ENCODE measurements at places on chromosomes 2 and 18.

- DNase-seq: no peak
Measured at GRCh38 chr2:105671156-105671555, 73.6 kb upstream of the NCK2 start.

DNA sequence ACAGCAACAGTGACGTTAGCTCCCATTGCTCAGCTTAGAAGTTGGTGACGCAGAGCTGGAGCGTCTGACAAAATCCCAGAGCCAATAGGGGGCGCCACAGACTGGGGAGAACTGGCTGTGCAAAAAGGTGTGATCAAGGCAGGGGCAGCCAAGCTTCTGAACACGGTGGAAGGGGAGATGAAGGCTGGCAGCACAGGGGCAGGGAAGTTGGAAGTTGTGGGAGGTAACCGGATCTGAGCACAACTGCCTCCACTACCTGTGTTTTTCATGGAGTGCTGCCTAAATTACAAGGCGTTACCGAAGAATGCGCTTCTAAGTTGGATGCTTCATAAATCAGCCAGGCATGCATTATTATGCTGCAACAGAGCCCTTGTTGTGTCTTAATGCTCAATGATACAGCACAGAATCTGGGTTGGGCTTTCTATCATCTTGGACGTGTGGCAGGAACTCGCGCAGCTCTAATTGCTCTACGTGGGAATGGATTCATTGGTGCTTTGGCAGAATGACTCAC is 370.0 kb downstream of the SLC4A3 start:
- peak; percentile 59 for DNase-seq

- no peak for DNase-seq
Measured at GRCh38 chr2:128435576-128436478, 117.2 kb upstream of the HS6ST1 start.

DNA sequence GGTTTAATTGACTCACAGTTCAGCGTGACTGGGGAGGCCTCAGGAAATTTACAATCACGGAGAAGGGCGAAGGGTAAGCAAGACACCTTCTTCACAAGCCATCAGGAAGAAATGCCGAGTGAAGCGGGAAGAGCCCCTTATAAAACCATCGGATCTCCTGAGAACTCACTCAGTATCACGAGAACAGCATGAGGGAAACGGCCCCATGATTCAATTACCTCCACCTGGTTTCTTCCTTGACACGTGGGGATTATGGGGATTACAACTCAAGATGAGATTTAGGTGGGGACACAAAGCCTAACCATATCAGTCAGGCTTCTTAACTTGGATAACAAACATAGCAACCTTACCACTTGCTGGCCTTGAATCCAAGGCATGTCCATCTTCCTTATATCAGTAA is 289.0 kb upstream of the STON1 start:
- DNase-seq: no peak

DNA sequence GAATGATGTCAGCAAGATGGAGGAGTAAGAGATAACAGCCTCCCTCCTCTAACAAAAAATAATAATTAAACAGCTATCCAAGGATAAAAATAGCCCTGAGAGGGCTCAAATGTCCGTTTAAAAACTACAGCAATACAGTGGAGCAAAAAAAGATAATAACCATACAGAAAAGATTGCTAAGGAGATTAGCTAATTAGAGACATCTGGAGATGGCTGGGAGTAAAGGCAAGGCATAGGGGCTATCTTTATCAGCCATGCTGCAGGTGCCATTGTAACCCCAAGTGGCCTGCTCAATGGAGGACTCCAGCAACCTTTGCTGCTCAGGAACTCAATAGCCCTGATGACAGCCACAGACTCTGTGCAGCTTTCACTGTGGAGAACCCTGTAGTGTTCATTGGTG is 42.7 kb downstream of the MDH1 start:
- DNase-seq: no peak

DNA sequence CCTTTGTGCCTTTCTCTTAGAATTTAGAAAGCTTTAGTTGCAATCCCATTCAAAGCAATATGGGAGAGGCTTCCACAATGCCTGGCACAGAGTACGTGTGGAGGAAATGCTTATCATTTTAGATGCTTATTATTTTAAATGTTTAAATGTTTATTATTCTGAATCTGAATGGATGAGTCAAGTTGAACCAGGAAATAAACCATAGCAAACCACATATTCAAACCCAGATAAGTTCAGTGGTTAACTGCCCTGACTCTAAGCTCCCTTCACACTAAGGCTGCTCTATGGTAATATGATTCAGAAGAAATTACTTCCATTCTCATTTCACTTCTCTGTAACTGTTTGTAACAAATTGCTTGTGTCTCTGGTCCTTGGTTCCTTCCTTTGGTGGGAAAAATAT is 5.2 kb upstream of the PPP4R1 start:
- no peak for DNase-seq

- no peak for DNase-seq
Measured at GRCh38 chr2:239828192-239828972, 196.8 kb downstream of the NDUFA10 start.

DNA sequence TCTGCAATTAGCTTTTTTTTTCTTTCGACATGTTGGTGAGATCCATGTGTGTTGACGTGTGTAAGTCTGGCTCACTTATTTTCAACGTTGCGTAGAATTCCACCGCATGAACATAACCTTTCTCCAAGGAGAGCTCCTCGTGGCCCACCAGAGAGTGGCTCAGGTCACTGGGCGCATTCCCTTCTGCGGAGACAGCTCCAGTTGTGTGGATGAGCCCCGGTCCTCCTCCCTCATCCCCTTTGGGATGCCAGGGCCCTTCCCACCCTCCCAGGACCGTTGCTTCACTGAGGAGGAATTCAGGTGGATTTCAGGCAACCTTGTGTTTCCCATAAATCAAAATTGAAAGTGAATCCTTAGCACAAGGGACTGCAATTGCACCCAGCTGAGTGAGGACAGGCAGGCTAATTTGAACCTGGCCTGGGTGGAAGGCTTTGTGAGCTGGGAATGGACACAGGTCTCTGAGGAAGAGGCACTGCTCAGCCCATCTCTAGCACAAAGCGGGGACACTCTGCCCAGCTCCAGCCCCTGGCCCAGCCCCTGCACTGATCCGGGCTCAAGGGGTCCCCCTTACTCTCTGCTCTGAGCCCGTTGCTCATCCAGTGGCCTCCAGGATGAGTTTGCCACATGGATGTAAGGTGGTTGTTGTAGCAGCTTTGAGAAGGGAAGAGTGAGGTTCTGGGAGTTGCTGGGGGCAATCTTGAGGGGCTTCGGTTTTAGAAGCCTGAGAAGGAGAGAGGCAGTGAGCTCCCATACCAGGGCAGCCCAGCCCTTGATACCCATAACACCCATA is 57.8 kb upstream of the HAAO start:
- no peak for DNase-seq

GRCh38 chr2:206442474-206442832 is 879 bp upstream of the ADAM23 start:
- no peak for DNase-seq

GRCh38 chr2:105187531-105187930 is 54.0 kb upstream of the GPR45 start:
- DNase-seq: no peak

DNA sequence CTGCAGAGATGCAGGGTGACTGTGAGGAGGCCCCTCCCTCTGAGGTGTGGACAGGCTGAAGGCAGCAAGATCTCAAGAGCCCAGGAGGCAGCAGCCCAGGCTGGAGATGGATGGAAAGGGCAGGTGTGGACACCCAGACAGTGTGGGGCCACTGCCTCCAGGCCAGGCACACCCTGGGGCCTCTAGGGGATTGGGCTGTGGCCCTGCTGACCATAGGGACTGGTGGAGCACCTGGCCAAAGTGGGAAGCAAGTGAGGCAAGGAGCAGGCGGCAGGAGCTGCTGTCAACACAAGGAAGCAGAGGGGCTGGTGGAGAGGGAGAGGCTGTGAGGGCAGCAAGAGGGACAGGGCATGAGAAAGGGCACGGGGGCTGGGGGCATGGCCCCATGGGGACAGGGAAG is 10.8 kb downstream of the SNED1 start:
- no peak for DNase-seq

- no peak for DNase-seq
Measured at GRCh38 chr2:86074256-86074655, 31.4 kb downstream of the POLR1A start.

- peak; percentile 77 for DNase-seq
Measured at GRCh38 chr2:157415591-157416101, 28.2 kb downstream of the CYTIP start.

GRCh38 chr18:76948345-76948744 is 126.0 kb downstream of the ZNF236 start:
- DNase-seq: no peak

DNA sequence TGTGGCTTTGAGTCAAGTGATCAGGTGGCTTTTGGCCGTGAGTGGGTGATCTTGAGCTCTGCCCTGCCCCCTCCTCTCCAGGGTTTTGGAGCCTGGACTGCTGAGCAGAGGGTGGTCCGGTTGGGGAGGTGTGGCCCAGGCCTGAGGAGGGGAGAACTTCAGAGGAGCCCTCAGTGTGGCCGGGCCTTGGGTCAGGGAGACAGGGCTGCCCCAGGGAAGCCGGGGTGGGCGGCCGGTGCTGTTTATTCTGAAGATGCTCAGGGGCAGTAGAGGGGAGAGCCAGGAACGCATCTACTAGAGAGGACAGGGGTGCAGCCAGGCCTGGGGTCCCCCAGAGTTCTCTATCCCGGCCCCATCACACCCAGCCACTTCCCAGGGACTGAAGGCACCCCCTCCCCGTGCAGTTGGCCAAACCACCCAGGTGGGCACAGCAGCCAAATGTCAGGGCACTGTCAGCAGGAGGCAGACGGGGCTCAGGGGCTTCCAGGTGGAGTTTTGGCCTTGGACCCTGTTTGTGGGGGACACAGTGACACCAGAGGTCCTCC is 963 bp downstream of the ERFE start:
- DNase-seq: no peak

DNA sequence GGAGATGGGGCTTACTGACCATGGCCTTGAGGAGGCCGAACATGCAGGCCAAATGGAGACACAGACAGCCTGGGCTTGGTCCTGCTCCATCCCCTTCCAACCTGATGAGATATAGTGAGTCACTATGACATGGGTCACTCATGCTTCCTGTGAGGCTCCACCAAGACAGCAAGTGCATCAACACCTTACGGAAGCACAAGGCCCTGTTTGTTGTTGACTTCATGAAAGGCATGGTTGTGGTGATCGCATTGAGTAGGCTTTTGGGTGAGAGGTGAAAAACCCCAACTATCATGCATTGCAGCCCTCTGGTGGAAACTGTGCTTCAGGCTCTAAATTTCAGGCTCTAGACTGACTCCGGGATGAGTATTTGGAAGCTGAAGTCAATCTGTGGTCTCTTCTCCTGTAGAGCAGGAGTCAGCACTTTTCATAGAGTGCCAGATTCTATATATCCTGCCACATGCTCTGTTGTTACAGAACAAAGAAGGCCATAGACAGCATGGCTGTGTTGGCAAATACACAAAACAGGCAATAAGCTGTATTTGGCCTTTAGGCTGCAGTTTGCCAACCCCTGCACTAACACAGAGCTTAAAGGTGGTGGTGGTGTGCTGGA is 10.1 kb downstream of the IL37 start:
- no peak for DNase-seq

DNA sequence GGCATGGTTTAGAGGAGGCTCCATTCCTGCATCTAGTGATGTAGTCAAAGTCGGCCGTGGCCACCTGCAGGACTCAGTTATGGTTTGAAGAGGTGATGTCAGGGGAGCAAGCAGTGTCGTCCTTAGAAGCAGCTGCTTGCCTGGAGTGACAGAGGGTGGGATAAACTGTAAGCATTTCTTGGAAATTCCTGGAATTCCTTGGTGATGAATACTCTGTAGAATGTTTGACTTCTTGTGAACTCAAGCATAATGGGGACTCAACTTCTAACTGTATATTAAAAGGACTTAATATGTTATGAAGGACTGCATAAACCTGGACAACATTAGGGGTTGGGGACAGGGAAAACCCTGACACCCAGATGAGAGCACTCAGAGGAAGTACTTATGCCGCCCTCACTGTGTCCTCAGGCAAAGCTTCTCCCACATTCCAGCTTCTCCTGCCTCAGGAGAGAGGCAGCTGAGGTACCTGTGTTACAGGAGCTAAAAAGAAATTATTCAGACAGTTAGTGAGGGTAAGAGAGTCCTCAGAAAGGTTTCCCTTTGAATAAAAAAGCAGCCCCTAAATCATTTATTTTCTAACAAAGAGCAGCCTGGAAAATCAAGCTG is 459.9 kb upstream of the CELF4 start:
- no peak for DNase-seq

DNA sequence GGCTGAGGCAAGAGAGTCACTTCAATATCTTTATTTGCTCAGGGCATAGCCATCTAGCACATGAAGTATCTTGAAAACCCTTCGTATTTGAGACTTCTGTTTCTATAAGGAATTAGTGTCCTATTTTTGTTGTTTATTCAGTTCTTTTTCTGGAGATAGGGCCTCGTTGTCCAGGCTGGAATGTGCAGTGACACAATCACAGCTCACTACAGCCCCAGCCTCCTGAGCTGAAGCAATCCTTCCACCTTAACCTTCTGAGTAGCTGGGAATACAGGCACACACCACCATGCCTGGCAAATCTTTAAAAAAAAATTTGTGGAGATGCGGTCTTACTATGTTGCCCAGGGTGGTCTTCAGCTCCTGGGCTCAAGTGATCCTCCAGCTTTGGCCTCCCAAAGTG is 50.6 kb downstream of the PSMD14 start:
- no peak for DNase-seq

- no peak for DNase-seq
Measured at GRCh38 chr2:46699934-46700256, 215.7 kb downstream of the MCFD2 start.

DNA sequence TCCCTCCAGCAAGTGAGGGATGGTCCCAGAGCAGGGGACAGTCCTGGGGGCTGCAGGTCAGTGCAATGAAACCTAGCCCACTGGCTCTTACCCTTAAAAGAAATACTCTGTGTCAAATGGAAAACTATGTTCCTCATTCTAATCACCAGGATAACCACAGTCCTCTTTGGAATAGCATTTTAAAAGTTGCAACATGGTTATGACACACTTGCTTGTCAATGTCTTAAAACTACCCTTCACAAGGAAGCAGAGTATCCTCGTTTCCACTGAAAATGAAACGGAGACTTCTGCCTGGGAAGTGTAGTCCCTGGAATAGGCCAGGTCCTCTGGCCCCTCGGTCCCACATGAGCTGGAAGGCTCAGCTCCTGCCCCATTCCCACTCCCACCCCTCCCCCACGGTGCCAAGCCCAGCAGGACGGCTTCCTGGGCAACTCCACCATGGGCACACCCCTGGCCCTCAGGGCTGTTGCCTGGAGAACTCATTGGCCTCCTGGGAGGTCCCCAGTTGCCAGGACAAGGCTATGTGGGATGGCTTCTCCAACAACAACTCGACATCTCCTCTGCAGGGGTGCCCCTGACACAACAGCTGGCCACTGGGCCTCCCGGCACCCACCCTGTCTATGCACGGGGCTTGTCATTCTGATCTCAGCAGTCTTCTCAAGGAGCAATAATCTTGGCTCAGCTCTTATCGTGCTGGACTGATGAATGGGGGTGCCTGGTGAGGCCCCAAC is 38.3 kb upstream of the ST3GAL5 start:
- DNase-seq: no peak
